ENCODE measurements at places on chromosomes 6 and 20.
A peak's percentile ranks its signal among the peaks of the same experiment; 100 is the strongest.

DNA sequence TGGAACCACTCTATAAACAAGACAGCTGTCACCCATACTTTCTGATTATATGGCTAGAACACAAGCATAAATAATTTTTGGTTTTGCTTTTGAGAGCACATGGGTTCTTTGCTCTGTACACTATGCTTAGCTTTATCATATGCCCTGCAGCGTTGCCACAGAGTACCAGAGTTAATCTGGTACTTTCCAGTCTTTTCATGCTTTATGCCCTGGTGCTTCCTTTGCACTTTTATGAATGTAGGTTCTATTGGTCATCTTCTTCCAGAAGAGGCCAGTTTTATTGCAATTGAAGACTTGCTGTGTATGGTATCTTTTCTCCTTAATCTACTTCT, 20.8 kb downstream of the SHLD1 start:
- DNase-seq = no peak

GRCh38 chr6:43835872-43836419, 65.9 kb downstream of the VEGFA start:
- DNase-seq = no peak

- DNase-seq = no peak
Observed at GRCh38 chr20:19449051-19449450, 236.6 kb downstream of the SLC24A3 start.

DNA sequence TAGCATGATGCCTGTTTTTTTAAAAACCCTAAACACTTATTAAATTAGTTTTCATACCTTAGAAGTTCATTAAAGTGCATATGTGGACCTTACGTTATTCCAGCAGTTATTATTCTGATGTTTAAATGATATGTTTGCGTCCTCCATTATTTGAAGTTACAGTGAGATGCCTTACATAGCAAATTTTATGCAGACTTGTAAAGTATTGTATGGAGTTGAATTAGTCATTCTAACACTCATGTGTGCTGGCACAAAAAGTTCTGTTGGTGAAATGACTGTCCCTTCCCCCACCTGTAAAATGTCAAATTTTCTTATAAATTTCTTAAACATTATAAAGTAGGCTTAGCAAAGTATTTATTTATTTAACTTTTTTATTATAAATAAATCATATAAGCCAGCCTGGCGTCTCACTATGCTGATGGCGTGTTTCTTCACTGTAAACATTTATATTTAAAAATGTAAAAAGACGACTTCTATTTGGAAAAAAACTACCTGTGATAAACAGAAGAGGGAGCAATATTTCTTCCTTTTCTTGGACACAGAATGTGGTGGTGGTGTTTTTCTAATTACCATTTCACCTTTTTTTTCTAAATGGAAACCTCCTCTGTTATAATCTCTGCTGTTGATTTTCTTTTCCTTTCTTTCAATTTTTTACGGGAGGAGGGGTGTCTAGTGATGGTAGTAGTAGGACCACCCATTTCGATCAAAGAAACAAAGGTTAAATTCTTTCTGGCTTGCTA, 155.4 kb downstream of the RFPL4B start:
- no peak for DNase-seq

DNA sequence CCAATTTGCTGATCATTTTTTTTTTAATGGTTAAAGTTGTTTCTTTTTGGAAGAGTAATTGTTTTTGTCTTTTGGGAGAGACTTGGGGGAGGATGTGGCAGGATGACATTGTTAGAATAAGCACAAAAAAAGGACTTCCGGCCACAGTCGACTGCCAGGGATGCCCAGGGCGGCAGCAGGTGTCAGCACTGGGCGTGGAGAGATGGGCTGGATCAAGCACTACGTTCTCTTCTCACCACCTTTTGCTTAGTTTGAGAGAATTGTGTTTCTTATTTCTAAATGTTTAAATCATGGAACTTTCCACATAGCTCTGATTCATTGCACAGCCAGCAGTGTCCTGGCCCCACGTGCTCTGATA, 104.6 kb upstream of the FRMD1 start:
- no peak for DNase-seq

DNA sequence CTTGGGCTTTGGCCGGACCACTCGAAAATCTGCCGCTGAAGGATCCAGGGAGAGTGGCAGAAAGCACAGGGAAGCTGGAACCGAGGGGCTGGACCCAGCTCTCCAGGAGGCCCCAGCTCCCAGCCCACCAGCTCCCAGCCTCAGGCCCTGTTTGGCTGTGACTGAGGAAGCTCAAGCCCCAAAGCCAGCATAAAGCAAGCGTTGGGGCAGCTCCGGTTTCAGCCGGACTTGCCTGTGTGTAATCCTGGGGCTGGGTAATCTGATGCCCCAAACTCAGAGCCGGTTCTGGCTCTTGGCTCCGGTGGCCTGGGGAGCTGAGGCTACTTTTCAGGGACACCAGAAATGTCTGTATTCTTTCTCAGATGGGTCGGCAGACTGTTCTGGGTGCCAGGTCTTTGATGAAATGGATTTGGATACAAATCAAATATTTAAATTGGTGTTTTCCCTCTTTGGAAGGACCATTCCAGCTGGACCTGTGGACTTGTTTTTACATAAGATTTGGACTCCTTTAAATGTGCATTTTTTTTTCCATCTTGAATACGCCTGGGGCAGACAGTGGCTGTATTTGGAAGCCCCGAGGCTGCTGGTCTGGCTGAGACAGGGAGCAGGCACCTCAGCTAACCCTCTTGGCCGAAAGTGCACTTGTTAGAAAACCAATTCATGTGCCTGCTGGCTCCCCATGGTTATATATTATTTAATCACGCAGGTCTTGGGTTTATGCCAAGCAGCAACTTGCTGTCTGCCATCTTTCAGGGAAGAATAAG, 29.7 kb downstream of the RPP40 start:
- DNase-seq = no peak

- no peak for DNase-seq
Observed at GRCh38 chr6:52074716-52075115, 12.7 kb downstream of the PKHD1 start.

DNA sequence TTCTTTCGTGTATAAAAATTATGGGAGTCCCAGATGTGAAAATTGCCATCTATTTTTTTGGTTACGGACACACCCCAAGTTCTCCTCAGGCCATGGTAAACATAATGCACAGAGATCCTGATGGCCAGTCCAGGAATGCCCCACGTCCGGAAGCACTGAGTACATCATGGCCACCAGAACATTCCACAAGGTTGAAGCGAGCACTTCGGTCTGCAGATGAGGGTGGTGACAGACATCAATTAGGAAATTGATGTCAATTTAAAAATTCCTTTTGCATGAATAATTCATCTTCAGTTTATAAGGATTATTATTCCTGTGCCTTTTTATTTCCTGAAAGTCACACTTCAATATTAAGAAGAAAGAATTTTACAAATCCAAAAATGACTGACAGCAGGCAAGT, 13.2 kb upstream of the EXOC2 start:
- DNase-seq = no peak

DNA sequence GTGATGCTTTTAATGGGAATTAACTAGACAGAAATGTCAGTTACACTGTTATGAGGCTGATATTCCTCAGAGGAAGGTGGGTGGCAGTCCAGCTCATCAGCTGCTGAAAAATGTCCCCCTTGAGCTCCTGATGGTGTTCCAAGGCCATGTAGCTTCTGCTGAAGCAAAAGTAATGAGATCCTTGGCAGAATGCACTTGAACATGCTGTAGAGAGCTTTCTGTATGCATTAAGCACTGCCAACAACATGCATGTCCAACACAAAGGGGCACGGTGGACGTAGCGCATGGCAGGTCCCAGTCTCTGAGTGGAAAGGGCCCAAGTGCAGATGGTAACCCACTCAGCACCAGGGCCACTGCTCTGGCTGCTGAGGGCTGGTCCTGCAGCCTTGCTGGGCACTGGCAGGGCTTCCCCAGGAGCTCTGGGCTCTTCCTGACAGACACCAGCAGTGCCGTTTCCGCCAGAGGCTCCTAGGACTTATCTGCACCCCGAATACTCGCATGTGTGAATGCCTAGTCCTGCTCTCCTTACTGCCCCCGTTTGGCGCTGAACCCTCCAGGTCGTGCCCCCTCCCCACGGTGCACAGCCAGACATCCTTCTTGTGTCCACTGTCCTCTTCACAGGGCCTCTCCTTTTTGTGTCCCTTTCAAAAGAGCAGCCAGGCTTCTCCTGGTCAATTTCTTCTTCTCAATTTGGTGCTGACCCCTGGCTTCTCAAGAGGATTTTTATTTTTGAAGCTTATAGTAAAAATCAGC, 18.6 kb upstream of the SYNDIG1 start:
- DNase-seq = no peak

DNA sequence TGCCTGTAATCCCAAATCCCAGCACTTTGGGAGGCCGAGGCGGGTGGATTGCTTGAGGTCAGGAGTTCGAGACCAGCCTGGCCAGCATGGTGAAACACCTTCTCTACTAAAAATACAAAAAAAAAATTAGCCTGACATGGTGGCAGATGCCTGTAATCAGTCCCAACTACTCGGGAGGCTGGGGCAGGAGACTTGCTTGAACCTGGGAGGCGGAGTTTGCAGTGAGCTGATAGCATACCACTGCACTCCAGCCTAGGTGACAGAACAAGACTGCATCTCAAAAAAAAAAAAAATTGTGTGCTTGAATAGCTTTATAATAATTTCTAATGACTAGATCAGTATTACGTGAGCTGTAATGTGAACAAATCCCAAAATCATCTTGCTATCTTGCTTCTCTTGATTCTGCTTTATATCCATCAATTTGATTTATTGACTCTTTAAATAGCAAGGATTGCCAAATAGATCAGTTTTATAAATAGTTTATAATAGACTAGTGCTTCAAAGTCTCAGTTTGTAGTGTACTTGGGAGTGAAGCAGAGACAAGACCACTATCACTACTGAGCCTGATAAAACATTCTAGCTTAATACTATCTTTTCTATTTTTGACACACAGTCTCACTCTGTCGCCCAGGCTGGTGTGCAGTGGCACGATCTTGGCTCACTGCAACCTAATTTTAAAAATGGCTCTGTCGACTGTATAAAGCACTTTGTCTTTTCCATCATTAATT, 7.1 kb downstream of the AMD1 start:
- DNase-seq = no peak

DNA sequence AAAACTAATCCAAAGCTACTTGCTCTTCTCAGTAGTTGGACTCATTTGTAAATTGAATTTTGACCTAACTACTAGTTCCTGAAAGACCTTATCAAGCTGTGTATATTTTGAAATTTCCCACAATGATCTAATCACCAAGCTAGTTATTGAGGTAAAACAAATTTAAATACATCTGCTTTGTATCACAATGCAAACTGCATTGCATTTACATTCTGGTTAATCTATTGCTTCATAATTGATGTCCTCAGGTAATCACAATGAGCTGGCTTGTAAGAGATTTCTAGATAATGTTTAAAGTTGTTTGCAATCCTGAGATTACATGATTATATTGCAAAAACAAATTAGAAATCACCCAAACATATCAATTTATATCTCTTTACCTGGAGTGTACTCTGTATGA, 848.8 kb downstream of the HACE1 start:
- DNase-seq = no peak

GRCh38 chr20:32761831-32762753, at the start of gene DNMT3B:
Gene DNMT3B, plus strand, starts transcription at chr20:32762385. Its CDS starts 17,939 bp downstream, at chr20:32780324.
- peak; percentile 69 for DNase-seq

DNA sequence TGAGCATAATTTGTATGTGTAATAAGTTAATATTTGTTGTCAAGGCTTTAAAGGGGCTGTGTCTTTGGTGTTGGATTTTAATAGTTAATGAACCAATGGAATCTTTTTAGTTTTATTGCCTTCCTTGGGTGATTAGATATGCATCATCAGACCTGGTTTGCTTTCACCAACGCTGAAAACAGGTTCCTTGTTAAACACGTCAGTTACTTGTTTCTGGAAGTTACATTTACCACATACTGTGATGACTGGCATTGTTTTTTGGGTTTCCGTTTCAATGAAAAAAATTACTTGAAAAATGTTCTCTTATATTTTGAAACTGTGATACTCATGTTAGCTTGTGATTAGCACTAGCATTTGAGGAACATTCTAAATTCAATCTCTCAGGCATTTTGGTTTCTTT, 58.6 kb upstream of the RNF144B start:
- DNase-seq = no peak

- DNase-seq = no peak
Observed at GRCh38 chr6:57469072-57469471, 151.6 kb downstream of the PRIM2 start.

GRCh38 chr6:5730585-5731263, 276.0 kb downstream of the NRN1 start:
- DNase-seq = no peak

DNA sequence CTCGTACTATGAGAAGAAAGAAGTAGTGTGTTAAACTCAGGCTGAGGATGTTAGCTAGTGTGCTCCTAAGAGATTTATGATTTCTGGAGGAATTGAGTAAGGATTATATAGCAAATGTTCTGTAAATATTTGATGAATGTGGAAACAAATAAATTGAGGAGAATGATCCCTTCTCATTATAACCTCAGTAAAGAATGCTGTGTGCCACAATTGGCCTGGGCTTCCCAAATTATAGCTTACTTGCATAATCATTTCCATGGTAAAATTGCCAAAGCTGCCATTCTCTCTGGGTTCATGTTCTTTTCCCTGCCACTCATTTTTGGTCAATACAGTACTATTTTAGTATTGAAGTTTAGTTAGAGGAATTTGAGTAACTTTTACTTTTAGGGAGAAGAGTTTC, 128.5 kb downstream of the FLRT3 start:
- DNase-seq = no peak

GRCh38 chr6:157226761-157227160, 96.6 kb downstream of the TMEM242 start:
- DNase-seq = no peak

DNA sequence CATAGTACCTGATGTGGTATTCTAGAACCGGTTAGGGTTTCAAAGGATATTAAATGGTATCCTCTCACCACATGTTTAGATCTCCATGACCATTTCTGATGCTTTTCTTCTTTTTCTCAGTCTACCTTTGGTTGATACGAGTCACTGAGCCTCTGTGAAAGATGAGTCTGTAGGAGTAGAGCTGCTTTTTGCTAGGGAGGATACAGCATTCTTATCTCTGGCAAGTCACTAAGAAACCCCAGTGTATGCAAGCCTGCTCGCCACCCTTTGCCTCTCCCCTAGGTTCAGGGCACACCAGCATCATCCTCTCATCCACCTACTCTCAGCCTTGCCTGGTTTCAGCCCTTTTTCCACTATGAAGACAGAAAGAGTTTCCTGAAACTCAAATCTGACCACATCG, 89.9 kb downstream of the MTFR2 start:
- peak; percentile 4 for DNase-seq

- no peak for DNase-seq
Observed at GRCh38 chr6:56699066-56699654, 56.5 kb upstream of the DST start.

- no peak for DNase-seq
Observed at GRCh38 chr20:34680586-34681175, 3.8 kb upstream of the PIGU start.

DNA sequence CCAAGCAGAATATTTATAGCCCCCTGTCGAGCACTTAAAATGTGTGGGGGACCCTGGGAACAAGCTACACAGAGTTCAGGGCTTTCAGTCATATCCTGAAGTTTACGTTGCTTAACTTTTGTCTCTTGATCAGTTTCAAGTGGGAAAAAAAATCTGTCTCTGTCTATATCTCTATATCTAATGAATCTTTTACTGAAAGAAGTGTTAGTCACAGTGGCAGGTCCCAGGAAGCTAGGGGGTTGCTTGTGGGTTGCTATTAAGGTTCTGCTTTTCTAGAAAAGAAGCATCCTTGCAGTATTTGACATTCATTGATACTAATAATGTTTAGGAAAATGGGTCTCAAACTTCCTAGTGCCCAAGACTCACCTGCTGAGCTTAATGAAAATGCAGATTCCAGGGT, 76.7 kb upstream of the CLDN20 start:
- DNase-seq = no peak

- DNase-seq = no peak
Observed at GRCh38 chr6:97656236-97656635, 373.2 kb upstream of the MMS22L start.
